ENCODE measurements at places on chromosomes 1 and 21. TPM values are rescaled to one million over a fixed set of nuclear protein-coding genes. Genes with fewer than 3 reads are reported as not detected.

- H3K4me3 ChIP-seq, result no peak overlapping the region
- H3K36me3 ChIP-seq, result no peaks in the 10 kb centered on the region
- H3K27me3 ChIP-seq, result peaks cover 5% of the 10 kb centered on the region
- no peak overlapping the region for H3K27ac ChIP-seq
- no peaks in the 10 kb centered on the region for H3K4me1 ChIP-seq
These were observed 366.9 kb downstream of the TGFB2 start for GRCh38 chr1:218711884-218712674.

DNA sequence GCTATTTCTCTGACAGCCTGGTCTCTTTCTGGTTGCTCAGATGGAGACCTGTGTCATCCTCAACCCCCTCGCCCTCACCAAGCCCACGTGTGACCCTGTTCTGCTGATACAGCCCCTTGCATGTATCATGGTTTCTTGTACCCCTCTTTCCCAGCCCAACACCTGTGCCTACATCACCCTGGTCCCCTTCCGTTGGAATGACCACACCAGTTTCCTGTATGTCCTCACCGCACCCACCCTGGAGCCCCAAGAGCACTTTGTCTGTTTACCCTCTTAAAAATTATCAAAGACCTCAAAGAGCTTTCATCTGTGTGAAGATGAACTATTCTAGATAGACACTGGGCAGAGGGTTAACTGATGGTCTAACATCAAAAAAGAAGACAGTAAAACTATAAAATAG lies 179.5 kb downstream of the GALNT2 start:
- peaks cover 9% of the 10 kb centered on the region for H3K36me3 ChIP-seq
- H3K27me3 ChIP-seq, result no peaks in the 10 kb centered on the region
- no peak for DNase-seq
- H3K4me3 ChIP-seq, result no peak overlapping the region
- H3K4me1 ChIP-seq, result no peaks in the 10 kb centered on the region

The GRHL3 gene
- not detected for total RNA-seq

DNA sequence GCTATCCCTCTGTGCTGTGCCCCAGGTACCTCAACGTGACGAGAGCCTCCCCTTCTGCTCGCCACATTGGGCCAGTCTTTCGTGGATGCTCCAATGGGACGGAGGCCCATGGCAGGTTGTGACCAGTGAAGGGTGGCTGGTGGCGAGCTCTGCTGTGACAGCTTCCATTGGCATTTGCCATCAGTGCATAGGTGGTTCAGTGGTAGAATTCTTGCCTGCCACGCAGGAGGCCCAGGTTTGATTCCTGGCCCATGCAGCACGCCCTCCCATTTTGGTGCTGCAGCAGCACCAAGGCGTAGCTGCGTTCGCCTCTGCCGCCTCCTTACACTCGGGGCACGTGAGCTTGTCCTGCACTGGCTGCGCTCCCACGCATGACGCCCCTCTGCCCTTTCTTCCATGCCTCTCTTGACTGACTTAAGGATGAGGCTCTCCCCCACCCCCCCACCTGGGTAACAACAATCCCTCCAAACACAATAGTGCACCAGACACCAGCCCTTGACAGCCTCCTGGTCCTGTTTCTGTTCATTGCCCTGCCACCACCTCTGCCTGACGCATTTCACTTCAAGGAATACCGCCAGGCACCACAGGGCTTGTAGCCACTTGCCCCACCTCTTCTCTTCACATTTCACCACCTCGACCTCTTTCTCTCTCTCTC lies 24.7 kb upstream of the FCGR2A start:
- H3K27ac ChIP-seq, result no peak overlapping the region
- H3K27me3 ChIP-seq, result peaks cover 9% of the 10 kb centered on the region
- no peak for DNase-seq

- H3K4me3 ChIP-seq, result no peak overlapping the region
- DNase-seq, result no peak
- H3K27ac ChIP-seq, result no peak overlapping the region
- peaks cover 5% of the 10 kb centered on the region for H3K4me1 ChIP-seq
- no peaks in the 10 kb centered on the region for H3K27me3 ChIP-seq
These were observed 4.2 kb downstream of the STXBP3 start for GRCh38 chr1:108750476-108751181.

DNA sequence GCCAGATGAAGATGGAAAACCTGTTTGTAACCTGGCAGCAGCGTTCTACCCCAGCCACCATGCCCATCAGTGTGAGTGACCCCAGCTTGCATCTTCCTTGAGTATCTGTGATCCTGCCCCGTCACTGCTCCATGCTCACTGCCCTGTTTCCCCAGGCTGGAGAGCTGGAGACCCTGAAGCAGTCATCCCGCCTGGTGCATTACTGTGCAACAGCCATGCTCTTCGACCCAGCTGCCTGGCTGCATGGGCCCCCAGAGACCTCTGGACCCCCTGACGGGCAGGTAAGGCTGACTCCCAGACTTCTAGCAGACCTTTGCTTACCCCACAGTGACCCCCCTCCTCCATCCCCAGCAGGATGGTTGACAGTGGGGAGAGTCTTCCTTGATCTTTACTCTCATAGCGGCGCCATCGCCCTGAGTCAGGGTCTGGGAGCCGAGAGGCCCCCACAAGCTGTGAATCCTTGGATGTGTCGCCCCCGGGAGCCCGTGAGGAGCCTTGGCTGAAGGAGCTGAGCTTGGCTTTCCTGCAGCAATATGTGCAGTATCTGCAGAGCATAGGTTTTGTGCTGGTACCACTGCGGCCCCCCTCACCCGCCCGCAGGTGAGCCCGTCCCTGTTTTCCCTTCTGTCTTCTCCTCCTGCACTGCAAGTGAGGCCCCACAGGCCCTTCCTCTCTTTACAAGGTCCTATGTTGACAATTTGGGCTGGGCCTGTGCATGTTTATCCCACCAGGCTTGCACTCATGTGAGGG lies 10.4 kb downstream of the HYI start:
- no peaks in the 10 kb centered on the region for H3K4me1 ChIP-seq
- DNase-seq, result no peak
- peaks cover 16% of the 10 kb centered on the region for H3K36me3 ChIP-seq
- H3K27ac ChIP-seq, result no peak overlapping the region

DNA sequence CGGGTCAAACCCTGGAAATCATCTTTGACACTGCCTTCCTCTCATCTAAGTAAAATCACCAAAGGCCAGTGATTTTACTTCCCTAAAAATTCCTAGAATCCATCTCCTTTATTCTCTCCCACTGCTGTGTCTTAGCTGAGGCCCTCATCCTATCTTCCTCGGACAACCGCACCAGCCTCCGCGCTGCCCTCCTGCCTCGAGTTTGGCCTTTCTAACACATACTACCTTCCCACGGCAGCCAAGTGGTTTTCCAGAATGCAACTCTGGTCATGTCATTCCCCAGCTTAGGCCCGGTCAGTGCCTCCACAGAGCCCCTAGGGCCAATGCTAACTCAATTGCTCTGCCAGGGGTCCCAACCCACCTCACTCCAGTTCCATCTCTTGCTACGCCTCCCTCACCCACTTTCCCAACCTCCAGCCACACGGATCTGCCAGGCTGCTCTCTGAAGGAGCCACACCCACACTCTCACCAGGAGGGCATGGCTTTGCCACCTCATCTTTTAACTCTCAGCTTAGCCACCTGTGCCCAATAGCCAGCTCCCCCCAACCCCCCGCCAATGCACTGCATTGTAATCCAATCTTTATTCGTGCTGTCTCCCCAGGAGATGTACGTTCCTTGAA lies 6.8 kb downstream of the TMEM9 start:
- H3K27ac ChIP-seq, result no peak overlapping the region
- peaks cover 89% of the 10 kb centered on the region for H3K36me3 ChIP-seq
- no peaks in the 10 kb centered on the region for H3K4me1 ChIP-seq
- H3K27me3 ChIP-seq, result no peaks in the 10 kb centered on the region
- no peak overlapping the region for H3K4me3 ChIP-seq
- no peak for DNase-seq

The CELA3B gene
- total RNA-seq, result not detected

DNA sequence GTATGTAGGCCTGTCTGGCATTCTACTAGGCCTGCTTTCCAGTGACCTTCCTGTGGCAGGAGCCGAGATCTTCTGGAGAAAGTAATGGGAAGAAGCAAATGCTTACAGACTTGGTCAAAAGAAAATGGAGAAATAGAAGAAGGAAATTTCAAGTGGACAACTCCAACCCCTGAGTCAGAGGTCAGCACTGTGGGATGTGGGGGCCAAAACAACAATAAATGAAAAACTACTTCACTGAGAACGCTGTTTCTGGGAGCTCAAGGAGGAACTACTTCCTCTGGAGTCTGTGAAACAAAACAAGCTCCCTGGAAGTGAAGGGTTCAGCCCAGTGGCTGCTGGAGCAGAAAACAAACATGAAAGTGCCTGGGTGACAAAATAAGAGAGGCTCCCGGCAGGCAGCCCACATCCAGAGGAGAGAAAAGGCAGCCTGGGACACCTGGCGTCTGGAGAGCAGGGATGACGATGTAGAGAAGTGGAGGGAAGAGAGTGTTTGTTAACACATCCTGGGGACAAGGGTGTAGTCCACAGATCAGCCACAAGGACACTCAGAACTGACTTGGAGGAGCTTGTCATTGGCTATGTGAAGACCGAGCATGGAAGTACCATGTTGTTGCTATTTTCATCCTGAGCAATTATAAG lies 355.2 kb downstream of the SMYD3 start:
- H3K36me3 ChIP-seq, result no peaks in the 10 kb centered on the region
- no peak overlapping the region for H3K4me3 ChIP-seq
- no peak overlapping the region for H3K27ac ChIP-seq
- H3K27me3 ChIP-seq, result no peaks in the 10 kb centered on the region
- DNase-seq, result no peak

The PDC gene
- not detected for total RNA-seq

GRCh38 chr1:111366256-111366655 lies 61.3 kb downstream of the OVGP1 start:
- H3K4me3 ChIP-seq, result no peak overlapping the region
- DNase-seq, result no peak
- H3K36me3 ChIP-seq, result no peaks in the 10 kb centered on the region

The GBP1 gene
- 10.1 TPM for total RNA-seq

DNA sequence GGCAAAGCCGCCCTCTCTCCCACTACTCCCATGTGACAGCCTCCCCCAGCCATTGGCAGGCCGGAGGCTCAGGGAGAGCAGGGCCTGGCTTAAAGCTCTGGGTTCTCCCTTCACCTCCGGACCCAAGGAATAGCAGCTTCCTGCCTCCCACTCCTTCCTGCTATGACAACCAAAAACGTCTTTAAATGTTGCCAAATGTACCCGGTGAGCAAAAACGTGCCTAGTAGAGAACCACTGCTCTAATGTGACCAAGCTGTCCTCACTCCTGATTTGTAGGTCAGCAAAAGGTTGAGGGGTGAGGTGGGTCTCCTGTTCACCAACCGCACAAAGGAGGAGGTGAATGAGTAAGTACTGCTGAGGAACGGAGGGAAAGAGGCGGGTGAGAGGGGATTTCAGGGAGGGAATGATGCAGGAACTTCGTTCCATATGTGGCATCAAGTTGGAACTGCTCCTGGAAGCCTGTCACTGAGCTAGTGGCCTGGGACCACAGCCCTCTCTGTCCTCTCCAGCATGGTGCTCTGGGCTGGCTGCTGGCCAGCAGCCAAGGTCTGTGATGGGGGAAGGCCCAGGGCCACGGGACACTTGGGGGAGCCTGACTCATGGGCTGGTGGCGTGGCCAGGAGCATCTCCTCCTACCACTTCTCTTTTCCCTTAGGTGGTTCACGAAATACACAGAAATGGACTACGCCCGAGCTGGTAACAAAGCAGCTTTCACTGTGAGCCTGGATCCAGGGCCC lies 5.7 kb downstream of the MRTO4 start:
- no peaks in the 10 kb centered on the region for H3K27me3 ChIP-seq
- H3K4me1 ChIP-seq, result peaks cover 14% of the 10 kb centered on the region
- no peak for DNase-seq
- no peak overlapping the region for H3K4me3 ChIP-seq
- peaks cover 65% of the 10 kb centered on the region for H3K36me3 ChIP-seq

DNA sequence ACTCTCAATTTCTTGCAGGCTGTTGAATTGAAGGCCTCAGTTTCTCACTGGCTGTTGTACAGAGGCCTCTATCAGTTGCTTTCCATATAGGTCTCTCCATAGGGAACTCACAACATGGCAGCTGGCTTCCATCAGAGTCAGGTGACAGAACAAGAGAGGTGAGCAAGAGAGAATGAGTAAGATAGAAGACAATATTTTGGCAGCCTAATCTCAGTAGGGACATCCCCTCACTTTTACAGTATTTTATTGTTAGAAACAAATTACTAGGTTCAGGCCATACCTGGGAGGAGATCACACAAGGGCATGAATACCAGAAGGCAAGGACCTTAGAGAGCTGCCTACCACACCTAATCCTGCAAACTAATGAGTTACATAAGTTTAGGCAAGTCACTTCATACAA lies 162.8 kb downstream of the ATP6V1G3 start:
- no peak overlapping the region for H3K4me3 ChIP-seq
- no peak for DNase-seq
- no peak overlapping the region for H3K27ac ChIP-seq

DNA sequence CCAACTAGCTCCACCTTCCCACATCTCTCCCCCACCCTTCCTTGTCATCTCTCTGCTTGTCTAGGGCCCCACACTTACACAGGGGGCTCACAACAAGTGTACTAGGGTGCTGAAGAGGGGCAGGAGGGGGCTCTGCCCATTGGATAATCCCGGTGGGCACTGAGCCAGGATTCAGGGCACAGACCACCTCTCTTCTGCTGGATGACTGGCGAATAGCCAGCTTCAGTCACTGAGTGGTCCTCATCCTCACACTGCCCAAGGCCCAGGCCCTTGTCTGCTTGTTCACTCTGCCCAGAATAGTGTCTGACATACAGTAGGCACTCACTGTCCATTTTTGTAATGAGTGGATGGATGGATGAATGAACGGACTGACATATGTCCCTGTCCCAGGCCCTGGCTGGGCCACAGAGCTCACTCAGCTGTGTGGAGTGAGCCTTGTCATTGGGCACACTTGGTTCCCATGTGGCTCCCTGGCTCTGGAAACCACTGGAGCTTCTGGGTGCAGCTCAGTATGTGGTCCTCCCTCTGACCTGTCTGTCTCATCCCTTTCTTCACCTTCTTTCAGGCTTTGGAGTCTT lies 36.6 kb downstream of the FOXO6 start:
- no peak for DNase-seq
- no peak overlapping the region for H3K27ac ChIP-seq
- no peaks in the 10 kb centered on the region for H3K36me3 ChIP-seq
- H3K4me3 ChIP-seq, result no peak overlapping the region
- H3K4me1 ChIP-seq, result peaks cover 34% of the 10 kb centered on the region

DNA sequence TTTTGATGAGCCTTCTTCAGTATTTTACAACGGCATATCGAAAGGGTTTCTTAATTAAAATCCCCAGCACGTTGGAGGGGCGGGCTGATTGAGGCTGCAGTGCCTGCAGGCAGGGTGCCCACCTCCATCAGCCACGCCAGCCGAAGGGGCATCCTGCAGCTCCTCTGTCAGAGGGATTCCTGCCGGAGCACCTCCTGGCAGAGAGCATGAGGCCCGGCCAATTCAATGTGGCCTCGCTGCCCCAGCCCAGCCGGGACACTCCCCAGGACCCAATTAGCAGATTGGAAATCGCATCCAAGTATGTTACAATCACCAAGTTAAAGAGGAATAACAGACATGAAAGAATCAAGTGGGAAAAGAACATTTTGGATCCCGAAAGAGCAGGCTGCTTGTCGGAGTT lies 216.6 kb downstream of the ST6GALNAC3 start:
- H3K27ac ChIP-seq, result no peak overlapping the region
- no peaks in the 10 kb centered on the region for H3K36me3 ChIP-seq
- H3K4me3 ChIP-seq, result no peak overlapping the region
- H3K4me1 ChIP-seq, result peaks cover 8% of the 10 kb centered on the region
- DNase-seq, result no peak

GRCh38 chr1:207405814-207406213 lies 48.3 kb upstream of the CR2 start:
- no peaks in the 10 kb centered on the region for H3K36me3 ChIP-seq
- no peaks in the 10 kb centered on the region for H3K4me1 ChIP-seq
- H3K27ac ChIP-seq, result no peak overlapping the region

The DCAF6 gene
- total RNA-seq, result 31.9 TPM
